ENCODE measurements at places on chromosomes 6 and 20.

GRCh38 chr6:74319292-74319691 is 623.3 kb downstream of the CD109 start:
- DNase-seq, result no peak

GRCh38 chr6:46410334-46410953 is 80.8 kb downstream of the RCAN2 start:
- DNase-seq, result no peak

DNA sequence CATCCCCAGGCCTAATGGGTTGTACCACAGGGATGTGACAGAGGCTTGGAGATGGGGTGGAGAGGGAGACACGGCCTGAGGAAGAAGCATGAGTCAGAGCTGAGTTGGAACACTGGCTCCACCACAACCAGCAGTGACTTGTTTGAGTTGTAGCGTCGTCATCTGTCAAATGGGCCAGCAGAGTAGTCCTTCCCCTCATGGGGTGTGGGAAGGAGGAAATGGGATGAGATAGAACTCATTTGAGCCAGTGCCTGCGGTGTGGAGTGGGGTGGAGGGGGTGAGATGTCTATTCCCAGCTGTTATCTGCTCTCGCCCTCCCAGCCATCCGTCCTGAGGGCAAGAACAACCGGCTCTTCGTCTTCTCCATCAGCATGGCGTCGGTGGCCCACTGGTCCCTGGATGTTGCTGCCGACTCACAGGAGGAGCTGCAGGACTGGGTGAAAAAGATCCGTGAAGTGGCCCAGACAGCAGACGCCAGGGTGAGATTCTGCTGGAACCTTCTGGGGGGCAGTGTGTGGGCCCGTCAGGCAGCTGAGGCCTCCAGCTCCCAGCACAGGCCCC is 32.5 kb downstream of the PLCG1 start:
- no peak for DNase-seq

GRCh38 chr20:62483613-62484458 is 8.0 kb upstream of the GATA5 start:
- no peak for DNase-seq

DNA sequence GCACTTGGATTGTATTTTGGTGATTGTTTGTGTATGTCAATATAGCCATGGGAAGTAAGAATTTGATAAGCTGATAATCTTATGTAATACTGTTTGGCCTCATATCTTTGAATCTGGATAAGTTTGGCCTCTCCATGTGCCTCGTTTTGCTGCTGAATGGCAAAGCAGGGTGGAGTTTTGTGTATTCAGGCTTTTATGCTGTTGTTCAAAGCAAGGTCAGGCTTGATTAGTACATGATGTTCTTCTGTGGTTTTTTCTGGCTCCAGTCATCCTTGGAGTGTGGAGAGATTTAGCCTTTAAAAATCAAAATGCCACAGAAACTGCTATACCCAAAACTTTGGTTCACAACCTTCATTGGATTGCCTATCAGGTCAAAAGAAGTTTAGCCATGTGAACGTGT is 728.9 kb upstream of the GJE1 start:
- no peak for DNase-seq

GRCh38 chr20:46774236-46774635 is 64.8 kb downstream of the SLC2A10 start:
- DNase-seq, result no peak

DNA sequence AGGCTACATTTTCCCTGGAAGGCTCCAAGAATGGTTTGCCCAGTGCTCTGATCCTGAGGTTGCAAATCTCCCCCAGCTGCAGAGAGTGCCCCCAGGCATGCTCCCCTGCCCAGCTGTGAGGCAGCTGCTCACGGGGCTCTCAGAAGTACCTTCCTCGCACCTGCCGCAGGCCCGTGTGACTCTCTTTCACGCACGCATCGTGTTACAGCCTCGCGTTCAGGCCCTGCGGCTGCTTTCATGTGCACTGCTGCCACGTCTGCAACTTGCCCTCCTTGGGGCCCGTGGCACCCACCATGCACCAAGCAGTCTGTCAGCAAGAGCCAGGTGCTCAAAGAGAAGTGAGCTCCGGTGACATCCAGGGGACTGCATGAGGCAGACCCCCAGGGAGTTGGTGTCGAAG is 28.6 kb upstream of the SPO11 start:
- no peak for DNase-seq

DNA sequence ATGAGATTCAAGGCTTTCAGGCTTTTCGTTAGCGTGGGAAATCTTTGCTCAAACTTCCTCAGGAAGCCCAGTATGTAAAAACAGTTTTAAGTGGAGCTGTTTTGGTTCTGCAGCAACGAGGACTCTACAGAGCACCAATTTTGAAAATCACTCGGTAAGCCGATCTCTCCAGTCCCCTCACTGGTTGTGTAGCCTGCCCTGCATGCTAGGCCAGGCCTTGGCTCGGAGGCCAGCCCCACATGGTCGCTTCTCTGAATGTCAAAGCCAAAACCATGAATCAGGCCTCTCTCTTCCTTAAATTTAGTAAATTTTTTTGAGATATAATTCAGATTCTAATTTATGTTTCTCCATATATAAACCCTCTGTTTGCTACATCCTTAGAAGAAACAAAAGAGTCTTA is 108.0 kb downstream of the CHD6 start:
- DNase-seq, result no peak

DNA sequence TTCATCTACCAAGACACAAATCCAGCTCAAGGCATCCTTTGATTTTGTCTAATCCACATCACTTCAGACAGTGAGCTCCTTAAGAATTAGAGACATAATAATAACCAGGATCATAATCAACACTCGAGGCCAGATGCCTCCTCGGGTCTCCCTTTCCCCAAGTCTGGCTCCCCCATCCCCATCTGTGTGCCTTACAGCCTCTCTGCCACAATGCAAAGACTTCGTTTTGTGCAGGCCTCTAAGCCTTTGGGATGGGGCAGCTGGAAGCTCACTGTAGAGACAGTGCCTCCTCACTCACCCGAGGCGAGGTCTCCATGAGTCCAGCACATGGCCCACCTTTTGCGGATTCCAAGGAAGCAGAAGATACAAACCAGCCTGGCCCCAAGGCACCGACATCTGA is 30.3 kb downstream of the LRFN2 start:
- DNase-seq, result no peak

All from stimulated activated CD4-positive, alpha-beta T cell treated with anti-CD3 and anti-CD28 coated beads, Interleukin-1b, Interleukin-23, amount 100 ng/mL, for 1 hour (primary cell).